ENCODE measurements at places on chromosomes 5 and 9.

DNA sequence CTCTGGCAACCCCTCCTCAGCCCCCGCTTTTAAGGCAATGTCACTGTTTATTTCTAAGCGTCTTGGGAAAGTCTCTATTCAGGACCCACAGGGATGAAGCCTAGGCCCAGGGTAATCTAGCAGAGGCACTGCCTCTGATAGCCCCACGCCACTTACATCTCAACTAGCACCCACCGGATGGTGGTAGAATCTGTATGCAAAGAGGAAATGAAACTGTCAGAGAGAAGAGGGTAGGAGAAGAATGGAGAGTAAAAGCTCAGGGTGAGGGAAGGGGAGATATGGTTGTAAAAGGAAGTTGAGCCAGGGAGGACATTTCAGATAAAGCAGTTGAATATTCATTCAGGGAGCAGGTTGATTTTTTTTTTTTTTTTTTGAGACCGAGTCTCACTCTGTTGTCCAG, 3.0 kb downstream of the FRRS1L start:
- no peak for DNase-seq

- no peak for DNase-seq
Observed at GRCh38 chr9:79242489-79242888, 329.3 kb upstream of the TLE4 start.

GRCh38 chr9:20593537-20593936, 28.8 kb downstream of the MLLT3 start:
- DNase-seq, result no peak

DNA sequence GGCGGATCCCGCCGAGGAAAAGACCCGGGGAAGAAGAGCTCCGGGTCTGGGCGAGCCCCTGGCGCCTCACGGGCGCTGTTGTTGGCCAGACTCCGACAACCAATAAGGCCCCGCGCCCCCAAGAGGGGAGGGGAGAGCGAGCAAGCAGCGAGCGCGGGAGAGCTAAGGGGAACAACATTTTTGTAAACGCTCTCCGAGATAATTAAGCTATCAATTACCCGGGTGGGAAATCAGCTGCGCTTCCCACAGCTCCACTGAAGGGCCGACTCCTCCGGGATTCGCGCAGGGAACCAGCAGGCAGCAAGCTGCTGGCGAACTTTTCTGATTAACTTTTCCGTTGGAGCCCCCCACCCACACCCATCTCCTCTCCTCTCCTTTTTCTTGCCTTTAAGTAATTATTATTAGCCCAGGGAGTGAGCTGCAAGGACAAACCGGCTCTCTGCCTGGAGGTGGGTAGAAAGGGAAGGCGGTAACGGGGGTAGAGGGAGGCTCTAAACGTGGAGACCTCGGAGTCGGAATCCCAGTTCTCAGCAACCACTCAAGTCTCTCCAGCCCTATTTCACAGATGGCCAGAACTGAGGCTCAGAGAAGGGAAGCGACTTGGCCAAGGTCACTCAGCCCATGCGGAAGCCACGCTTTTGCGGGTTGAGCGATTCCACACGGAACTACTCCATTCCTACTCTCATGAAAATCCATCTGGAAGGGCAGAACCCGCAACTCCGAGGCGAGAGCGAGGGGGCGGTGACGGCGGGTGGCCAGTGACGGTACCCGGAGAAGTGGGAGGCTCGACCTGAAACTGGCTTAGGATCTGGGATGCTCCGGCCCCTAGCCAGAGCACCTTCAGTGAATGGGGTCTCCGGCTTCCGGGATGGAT, 1.3 kb downstream of the ASTN2 start:
- peak; percentile 25 for DNase-seq

DNA sequence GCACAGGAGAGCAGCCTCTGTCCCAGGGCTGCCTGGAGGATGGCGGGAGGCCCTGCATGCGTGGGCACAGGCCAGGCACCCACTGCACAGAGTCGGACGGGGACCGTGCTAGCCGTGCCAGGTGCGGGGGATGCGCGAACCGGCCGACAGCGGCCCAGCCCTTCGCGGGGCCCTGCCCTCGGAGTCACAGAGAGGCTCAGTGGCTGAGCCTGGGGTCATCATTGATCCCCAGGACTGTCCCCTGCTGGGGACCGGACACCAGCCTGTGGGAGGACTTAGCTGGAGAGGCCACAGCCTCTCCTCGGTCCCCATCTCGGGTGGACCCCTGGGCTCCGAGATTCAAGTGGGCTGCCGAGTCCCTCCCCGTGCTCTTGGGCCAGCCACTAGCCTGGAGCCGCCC, 19.1 kb upstream of the LAMC3 start:
- no peak for DNase-seq

- DNase-seq, result no peak
Observed at GRCh38 chr5:163534492-163535094, 29.2 kb downstream of the MAT2B start.

DNA sequence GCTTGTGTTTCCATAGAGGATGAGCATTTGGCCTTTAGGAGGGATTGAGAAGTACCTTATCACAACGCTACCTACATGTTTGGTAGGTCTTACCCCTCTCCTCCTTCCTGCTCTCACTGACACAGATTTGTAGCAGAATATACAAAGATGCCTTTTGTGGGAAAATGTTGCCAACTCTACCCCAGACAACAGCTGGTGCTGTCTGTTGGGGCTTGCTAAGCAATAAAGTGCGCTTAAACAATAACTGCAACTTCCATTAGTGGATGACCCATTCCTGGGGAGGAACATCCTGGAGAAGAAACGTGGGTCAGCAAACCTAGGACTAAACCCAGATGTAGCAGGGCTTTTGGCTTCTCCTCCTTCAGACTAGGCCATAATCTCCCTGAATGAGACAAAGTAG, 174.3 kb downstream of the EFNA5 start:
- DNase-seq, result no peak

- no peak for DNase-seq
Observed at GRCh38 chr9:32906213-32906612, 95.2 kb downstream of the APTX start.

GRCh38 chr9:115289757-115290208, 171.8 kb upstream of the TNC start:
- no peak for DNase-seq

GRCh38 chr5:134174841-134175839, 1.6 kb downstream of the SKP1 start:
- DNase-seq, result peak; percentile 6

DNA sequence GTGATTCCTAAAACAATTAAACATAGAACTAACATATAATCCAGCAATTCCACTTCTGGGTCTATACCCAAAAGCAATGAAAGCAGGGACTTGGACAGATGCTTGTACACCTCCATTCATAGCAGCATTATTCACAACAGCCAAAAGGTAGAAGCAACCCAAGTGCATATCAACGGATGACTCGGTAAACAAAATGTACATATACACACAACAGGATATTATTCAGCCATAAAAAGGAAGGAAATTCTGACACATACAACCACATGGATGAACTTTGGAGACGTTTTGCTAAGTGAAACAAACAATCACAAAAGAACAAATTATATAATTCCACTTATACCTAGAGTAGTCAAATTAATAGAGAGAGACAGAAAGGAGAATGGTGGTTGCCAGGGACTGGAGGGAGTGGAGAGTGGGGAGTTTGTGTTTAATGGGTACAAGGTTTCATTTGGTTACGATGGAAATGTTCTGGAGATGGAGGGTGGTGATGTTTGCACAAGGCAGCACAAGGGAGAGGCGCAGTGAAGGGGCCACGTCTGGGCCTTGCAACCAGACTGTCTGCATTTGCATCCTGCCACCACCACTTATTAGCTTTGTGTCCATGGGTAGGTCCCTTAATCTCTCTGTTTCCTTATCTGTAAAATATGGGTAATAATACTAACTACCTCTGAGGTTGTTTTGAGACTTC, 36.3 kb upstream of the RLN1 start:
- peak; percentile 64 for DNase-seq

DNA sequence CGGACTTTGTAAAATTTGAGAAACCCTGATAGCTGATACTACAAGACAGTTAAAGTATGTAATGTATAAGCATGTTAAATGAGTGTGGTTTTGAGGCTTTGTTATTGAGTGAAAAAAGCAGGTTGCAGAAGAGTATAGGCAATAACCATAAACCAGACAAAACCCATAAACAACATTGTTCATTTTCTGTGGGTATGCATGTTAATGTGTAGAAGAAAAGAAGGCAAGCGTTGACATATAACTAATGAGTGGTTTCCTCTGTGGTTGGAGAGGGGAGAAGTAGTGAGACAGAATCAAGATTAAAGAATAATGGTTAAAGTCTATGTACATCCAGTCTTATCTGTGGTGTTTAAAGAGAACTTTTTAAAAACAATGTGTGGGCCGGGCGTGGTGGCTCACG, 26.2 kb downstream of the RAD23B start:
- no peak for DNase-seq

DNA sequence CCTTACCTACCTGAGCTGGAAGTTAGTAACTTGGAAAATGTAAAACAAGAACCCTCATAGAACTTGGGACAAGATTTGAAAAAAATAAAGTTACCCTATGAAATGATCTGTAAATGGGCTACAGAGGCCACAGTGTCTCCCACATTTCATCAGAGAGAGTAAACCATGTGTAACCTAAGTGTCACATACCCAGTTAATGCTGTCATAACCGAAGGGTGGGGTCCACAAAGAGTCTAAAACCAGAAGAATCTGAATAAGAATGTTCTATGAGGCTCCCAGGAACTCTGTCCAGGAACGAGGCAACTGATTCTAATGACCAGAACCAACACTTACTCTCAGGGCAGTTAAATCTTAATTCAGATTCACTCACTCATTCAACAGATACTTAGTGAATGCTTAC, 1.0 kb upstream of the FAM13B start:
- no peak for DNase-seq

DNA sequence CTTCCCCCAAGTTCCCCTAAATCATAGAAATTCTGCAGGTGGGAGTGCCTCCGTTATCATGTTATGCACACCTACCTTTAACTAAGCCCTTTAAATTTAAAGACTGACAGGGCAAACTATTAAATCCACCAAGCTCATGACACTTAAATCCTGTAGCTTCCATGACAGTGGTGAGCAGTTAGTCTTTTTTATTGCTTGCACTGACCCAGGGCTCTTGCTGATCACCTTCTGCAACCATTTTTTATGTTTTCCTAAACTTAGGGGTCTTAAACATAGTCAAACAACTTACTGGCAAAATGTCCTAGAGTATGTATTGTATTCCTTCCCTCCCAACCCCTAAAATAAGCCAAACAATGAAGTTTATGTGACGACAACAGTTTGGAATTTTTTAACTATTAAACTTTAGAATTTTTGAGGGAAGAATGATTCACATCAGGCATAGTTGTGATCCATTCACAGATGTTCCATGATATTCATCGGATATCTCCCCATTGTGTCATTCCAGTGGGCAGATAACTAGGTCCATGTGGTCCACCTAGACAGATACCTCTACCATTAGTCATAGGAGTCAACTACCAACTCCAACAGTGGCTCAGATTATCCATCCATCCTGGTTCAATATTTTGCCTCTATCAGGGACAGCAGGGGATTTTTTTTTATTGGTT, 283.1 kb downstream of the ADAMTS6 start:
- no peak for DNase-seq

GRCh38 chr5:26805076-26805475, 233.3 kb downstream of the CDH9 start:
- DNase-seq, result no peak

- no peak for DNase-seq
Observed at GRCh38 chr5:131990716-131991115, 20.7 kb downstream of the ACSL6 start.

- peak; percentile 63 for DNase-seq
Observed at GRCh38 chr5:71778678-71779276, 59.7 kb downstream of the CARTPT start.

DNA sequence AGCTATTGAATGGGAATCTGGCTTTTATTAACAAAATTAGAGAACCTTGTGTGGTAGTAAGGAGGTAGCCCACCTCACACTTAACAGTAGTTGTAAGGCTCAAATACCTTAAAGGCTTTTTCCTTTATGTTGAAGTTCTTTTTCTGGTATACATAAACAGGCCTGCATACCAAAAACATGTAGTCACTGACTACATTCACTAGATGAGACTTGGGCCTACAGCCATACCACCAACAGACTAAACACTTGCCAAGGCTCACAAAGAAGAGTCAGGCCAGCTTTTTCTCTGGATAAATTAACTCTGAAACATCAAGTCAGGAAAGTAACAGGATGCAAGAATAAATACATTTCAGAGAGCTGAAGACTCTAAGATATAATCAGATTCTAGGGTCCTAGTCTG, 78.6 kb upstream of the MPDZ start:
- no peak for DNase-seq

- no peak for DNase-seq
Observed at GRCh38 chr5:136655468-136655867, 290.1 kb upstream of the TRPC7 start.

- no peak for DNase-seq
Observed at GRCh38 chr9:37679649-37680402, 29.1 kb downstream of the FRMPD1 start.

DNA sequence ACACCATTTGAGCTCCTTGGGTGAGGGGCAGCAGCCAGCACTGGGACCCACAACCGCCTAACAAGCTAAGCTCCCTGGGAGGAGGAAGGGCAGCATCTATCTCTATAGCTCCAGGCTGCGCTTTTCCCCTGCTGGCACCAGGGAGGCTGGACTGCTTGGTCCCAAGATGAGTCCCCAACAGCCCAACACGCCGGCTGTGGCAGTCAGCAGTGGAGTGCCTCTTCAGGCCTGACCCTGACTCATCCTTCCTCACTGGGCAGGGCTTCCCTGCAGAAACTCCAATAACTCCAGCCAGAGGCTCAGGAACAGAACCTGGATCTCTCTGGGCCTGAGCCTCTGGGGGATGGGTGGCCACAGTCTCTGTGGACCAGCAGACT, 113.7 kb upstream of the ADAMTS16 start:
- no peak for DNase-seq

- no peak for DNase-seq
Observed at GRCh38 chr9:107404161-107404560, 85.4 kb downstream of the KLF4 start.

- no peak for DNase-seq
Observed at GRCh38 chr5:106757672-106758071, 913.1 kb downstream of the EFNA5 start.

DNA sequence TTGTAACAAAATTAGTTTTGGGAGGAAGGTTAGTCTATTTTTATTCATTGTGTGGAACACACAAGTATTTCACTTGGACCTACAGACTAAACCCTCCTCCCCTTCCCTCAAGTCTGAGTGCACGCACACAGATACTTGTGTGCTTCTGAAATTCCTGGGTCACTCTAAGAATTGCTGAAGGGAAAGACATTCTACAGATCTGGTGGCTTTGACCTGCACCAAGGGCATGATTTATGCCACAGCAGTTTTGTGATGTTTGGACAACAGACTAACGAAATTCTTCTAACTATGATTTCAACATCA, 150.5 kb downstream of the ARL15 start:
- no peak for DNase-seq

- no peak for DNase-seq
Observed at GRCh38 chr5:137959488-137959887, 70.2 kb downstream of the PKD2L2 start.
